Bone marrow (tissue), 2 donors: ENCODE measurements at places on chromosomes 1 and 21.

DNA sequence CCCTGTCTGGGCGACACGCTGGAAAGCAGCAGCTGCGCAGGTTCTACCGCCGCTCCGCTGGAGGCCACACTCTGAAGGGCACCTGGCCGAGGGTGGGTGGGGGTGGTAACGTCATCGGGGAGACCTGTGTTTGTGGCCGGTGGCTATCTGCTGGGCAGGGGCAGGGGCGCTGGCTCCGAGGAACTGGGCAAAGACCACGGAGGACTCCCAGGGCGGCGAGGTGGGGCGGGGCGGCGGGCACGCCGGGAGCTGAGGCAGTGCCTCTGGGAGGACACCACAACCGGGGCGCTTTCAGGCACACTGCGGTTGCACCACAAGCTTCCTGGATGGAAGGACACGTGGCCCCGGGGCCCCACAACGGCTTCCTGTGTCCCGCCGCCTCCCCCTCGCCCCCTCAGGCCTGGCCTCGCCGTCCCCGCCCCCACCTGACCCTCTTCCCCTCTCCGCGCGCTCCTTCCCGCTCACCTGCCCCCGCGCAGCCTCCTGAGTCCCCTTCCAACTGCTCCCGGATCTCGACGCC, 3.3 kb upstream of the DENND2D start:
- DNase-seq: peak; percentile 25

DNA sequence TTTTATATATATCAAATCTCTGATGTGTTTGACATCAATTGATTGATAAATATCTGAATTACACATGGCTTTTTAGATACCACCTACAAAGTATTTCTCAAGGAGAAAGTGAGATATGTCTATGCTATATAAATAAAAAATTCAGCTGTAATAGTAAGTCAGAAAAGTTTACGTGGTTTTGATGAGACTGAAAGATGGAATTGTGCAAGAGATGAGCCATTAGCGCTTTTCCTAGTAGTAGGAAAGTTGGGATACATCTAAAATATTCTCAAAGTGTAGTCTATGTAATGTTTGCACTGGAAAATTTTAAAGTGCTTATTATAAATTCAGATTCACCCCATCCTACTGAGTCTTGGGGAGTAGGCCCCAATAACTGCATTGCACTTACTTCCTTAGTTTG, 49.1 kb downstream of the SGIP1 start:
- no peak for DNase-seq

DNA sequence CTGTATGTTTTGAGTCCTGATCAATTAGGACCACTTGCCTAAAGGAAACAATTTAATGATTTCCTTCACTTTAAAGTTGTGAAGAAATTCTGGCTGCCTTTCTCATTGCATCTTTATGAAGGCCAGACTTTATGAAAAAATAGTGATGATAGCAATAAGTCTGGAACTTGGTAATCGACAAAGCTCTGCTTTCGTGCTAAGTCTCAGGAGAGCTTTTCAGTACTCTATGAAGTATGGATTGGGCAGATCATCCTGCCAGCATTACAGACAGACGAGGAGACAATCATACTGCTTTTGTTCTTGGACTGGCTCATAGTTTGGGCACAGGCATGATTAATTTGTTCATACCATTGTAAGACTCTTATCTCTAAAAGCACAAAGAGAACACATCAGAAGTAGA, 45.5 kb upstream of the KCNJ15 start:
- DNase-seq: no peak

DNA sequence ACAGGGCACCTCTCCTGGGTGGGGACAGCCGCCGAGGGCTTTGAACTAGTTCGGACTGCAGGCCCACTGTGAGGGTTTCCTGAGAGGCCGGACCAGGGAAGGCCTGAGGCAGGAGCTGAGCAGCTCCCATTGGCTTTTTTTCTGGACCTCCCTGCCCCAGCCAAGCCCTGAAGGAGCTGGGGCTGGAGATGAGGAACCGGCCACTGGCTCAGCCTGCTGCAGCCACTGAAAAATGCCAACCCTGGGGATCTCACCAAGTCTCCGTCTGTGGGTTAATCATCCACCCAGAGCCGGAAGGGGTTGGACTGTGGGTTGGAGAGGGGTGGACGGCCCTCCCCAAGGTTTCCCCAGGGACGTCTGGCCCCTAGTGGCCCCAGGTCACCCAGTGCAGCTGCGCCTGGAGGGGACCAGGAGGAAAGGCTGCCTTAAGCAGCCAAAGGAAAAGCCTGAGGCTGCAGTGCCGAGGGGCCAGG, 2.5 kb downstream of the VWA1 start:
- no peak for DNase-seq

- DNase-seq: no peak
These were observed 115.9 kb downstream of the CRYAA start for GRCh38 chr21:43284700-43285099.

DNA sequence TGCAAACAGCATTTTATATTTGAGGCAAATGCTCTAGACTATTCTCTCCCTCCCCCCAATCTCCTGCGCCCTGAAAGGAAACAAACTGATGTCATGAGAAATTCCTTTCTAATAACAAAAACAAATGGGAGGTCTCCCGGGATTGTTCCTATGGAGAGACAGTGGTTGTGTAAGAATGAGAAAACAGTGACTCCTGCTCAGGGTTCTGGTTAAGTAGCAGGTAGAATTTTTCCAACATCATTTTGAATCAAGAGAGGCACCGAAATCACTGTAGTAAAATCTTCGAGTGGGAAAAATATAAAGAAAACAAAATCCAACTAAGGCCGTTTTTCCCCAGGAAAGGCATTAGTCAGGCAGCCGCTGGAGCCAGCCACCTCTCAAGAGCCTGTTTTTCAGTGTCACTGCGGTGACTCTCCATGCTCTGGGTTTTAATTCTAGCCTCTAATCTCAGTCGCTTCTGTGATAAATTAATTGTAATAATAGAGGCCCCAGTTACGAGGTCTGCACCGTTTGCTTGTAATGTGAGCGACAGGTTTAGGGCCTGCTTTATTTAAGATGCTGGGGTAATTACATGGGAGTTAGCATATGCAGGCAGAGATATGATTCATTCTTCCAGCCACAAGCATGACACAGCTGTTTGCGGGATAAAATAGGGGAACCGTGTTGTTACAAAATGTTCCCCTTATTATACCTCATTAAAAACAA, 80.3 kb downstream of the RNF220 start:
- DNase-seq: peak; percentile 93

- DNase-seq: no peak
These were observed 363.6 kb upstream of the VAMP3 start for GRCh38 chr1:7407544-7407895.

- no peak for DNase-seq
These were observed 14.7 kb upstream of the RAP1A start for GRCh38 chr1:111604931-111605330.

DNA sequence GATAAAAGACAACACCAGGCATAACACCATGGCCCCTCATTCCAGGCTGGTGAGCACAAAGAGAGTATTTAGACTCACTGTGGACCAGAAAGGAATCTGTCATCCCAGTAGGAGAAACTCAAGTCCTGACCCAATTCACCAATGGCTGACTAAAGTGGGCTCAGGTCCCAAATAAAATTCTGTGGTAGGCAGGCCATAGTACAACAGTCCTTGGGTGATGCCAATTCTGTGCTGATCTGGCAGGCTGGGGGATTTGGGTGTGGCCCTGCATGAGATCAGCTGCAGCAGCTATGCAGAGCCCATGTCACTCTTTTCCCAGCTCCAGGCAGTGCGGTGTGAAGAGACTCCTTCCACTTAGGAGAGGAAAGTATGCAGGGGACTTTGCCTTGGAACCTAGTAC, 245.1 kb downstream of the LBR start:
- DNase-seq: no peak
